ENCODE measurements at places on chromosomes 7 and 10. TPM values are rescaled to one million over a fixed set of nuclear protein-coding genes. Genes with fewer than 3 reads are reported as not detected.
A peak's percentile ranks its signal among the peaks of the same experiment; 100 is the strongest.

- DNase-seq: no peak
These were observed 2.8 kb upstream of the DENND2A start for GRCh38 chr7:140643416-140643815.

GRCh38 chr7:47536661-47537611 is 45.0 kb downstream of the TNS3 start:
- DNase-seq: peak; percentile 67

- no peak for DNase-seq
These were observed 396.5 kb downstream of the ADRA2A start for GRCh38 chr10:111473361-111473760.

DNA sequence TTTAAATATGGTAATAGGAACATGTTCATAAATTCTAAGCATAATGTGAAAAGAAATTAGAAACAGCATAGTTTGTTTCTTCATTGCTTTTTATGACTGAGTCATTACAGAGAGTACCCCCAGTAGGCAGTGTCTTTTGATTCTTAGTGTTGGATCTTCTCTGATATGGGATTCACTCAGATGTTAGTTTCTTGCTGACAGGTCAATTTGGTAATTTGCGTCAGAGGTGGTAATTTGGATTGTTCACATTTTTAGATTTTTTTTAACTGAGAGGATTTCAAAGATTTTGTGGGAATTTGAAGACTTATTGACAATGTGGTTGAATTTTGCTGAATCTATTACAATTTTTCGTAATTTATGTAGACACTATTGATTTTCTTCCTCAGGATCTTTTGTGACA is 2.1 kb downstream of the HSPA14 start:
- no peak for DNase-seq

DNA sequence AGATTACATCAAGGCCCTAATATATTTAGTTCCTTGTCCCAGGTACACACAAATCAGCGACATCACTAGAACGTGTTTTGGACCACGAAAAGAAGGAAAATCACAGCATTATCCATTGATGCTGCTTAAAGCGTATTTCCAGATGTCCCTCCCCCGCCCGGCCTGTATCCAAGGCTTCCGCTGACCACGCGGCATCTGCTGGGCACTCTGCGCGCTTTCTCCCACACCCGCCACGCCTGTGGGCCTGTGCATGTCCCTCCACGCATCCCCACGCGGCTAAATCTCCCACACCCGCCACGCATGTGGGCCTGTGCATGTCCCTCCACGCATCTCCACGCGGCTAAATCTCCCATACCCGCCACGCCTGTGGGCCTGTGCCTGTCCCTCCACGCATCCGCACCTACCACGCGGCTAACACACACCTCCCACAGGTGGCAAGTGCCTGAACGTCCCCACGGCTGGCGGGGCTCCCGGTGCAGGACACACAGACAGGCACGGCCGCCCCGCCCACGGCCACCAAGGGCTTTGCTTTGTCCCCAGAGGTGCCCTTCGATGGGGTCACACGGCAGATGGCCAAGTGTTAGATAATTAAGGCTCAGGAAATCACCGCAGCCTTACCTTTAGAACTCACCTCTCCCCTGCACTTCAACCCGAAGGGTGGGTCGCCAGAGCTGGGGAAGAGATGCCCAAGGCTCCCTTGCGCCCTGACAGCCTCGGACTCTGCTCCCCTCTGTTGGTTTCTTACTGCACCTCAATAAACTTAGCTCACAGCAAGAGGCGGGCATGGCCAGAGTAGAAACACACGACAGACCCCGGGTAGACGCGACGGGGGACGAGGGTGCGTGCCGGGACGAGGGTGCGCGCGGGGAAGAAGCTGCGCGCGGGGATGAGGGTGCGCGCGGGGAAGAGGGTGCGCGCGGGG is 49.5 kb downstream of the DIP2C start:
- DNase-seq: no peak

DNA sequence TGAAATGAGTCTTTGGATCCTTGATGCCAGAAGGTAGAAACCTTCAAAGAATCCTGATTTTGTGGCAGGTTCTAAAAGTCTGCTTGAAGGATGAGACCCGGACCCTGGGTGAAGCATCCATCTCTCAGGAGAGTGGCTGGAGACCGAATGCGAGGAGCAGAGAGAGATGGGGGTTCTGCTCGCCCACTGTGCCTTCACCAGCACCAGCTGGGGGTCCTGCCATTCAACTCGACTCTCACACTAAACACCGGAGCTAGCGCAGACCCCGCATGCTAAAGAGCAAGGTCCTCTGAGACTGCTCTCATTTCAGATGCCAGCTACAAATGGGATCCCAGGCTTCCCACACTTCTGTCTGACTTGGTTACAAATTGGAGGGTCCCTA is 218.4 kb downstream of the GLRX3 start:
- DNase-seq: no peak

GRCh38 chr7:122528879-122529481 is 169.9 kb downstream of the RNF133 start:
- no peak for DNase-seq

MRLN gene
- total RNA-seq: not detected

PON1 gene
- 465 TPM for total RNA-seq

GRM3 gene
- total RNA-seq: not detected

SLC26A4 gene
- not detected for total RNA-seq

ANKRD7 gene
- total RNA-seq: not detected
